Gastroesophageal sphincter (tissue), 4 donors: ENCODE measurements at places on chromosomes 3 and 15. TPM values are rescaled to one million over a fixed set of nuclear protein-coding genes. Genes with fewer than 3 reads are reported as not detected.

TBC1D2B gene
- total RNA-seq: 49.6 TPM

IRAK2 gene
- total RNA-seq: 3.9 TPM

FAM107A gene
- total RNA-seq: 27.9 TPM

ATP13A5 gene
- not detected for total RNA-seq

CISH gene
- total RNA-seq: 9.3 TPM

CCDC66 gene
- 15.2 TPM for total RNA-seq

DNAH12 gene
- not detected for total RNA-seq

PIF1 gene
- 2.3 TPM for total RNA-seq

KLHL40 gene
- not detected for total RNA-seq

NCBP2 gene
- total RNA-seq: 53.2 TPM

TIMMDC1 gene
- total RNA-seq: 55.6 TPM

SERINC4 gene
- total RNA-seq: not detected

TYRO3 gene
- 8.6 TPM for total RNA-seq

FANCD2OS gene
- total RNA-seq: not detected

GATA2 gene
- total RNA-seq: 6.9 TPM

DLEC1 gene
- 0.07 TPM for total RNA-seq

ROPN1 gene
- not detected for total RNA-seq
